ENCODE measurements at places on chromosomes 12 and 14. TPM values are rescaled to one million over a fixed set of nuclear protein-coding genes. Genes with fewer than 3 reads are reported as not detected.

The GLI1 gene
- polyA plus RNA-seq, result 9.7 TPM

The PROX2 gene
- not detected for polyA plus RNA-seq

DNA sequence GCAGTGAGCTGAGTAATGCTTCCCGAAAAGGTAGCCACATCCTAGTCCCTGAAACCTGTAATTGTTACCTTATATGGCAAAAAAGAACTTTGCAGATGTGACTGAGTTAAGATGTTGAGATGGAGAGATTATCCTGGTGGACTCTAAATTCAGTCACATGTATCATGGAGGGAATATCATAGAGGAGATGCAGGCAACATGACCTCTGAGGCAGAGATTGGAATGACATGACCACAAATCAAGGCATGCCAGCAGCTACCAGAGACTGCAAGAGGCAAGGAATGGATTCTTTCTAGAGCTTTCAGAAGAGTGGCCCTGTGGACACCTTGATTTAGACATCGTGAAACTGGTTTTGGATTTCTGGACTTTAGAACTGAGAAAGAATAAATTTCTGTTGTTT, 18.5 kb downstream of the SLC38A6 start:
- no peak for DNase-seq

DNA sequence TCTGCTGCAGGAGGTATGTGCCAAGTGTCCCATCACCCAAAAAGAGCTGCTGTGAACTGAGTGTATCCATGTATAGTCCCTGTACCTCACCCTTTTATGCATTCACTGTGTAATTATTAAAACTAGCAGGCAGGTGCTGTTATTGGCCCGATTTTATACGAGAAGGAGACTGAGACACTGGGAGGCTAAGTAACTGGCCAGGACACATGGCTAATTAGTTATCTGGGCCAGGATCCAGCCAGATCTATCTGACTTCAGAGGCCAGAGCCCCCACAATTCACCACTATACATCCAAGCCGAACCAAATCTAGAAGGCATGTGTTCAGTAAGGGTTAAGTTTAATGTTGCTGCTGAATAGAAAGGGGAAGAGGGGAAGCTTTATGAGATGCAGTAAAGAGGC, 73.4 kb downstream of the FRMD6 start:
- no peak for DNase-seq

GRCh38 chr12:50322206-50322605, 38.9 kb upstream of the LIMA1 start:
- DNase-seq, result no peak

DNA sequence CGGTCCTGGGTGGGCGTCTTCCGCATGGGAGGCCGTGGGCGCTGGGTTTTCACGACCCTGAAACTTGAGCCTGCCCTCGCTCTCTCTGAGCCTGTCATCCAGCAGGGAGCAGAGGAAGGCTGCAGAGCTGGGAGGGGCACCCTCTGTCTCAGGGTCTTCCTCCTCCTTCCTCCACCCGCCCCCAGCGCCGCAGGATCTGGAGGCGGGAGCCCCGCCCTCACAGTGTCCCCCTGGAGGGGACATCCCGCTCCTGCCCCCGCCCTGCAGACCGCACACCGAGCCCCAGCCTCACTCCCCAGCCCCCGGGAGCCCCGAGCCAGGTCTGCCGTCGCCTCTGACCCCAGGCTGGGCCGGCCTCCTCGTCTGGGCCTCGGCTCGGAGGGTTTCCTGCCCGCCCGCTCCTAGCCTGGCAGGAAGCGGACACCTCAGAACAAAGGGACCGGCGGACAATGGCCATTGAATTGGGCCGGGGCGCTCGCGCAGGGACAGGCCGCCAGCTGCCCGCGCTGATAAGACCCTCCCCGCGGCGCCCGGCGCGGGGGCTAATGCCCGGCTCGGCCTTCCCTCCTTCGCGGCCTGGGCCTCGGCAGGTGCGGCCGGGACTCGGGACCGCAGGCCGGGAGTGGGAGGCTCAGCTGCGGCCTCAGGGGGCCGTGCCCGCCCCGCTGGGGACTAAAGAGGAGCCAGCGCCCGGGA, 15.3 kb upstream of the NUDT14 start:
- DNase-seq, result no peak

Measured in AG04450 (cell line).